ENCODE measurements at places on chromosomes 1 and 21.

- no peak for DNase-seq
These were observed 121.5 kb upstream of the SOD1 start for GRCh38 chr21:31537872-31538576.

DNA sequence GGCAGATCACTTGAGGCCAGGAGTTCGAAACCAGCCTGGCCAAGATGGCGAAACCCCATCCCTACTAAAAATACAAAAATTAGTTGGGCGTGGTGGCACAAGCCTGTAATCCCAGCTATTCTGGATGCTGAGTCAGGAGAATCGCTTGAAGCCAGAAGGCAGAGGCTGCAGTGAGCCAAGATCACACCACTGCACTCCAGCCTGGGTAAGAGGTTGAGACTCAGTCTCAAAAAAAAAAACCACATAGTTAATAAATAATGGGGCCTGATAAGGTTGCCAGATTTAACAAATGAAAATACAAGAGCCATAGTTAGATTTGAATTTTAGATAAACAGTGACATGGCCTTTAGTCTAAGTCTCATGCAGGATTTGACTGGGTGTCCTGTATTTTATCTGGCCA, 175.7 kb downstream of the ZZZ3 start:
- no peak for DNase-seq

DNA sequence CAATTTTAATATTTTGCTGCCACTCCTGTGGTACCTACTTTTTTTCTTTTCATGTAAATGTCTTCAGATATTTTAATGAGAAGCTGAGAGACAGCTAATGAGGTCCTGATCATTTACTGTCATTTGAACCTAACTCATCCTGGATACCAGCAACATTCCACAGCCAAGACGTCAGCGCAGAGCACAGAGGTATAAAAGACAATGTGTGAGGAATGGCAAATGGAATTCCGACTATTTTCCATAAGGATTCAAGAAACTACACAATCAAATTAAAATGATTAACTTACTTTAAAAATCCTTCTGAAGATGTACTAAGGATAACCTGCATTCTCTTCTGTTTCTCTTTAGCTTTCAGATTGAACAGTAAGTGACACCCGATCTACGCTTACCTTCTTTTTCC, 38.8 kb downstream of the HEATR1 start:
- no peak for DNase-seq

DNA sequence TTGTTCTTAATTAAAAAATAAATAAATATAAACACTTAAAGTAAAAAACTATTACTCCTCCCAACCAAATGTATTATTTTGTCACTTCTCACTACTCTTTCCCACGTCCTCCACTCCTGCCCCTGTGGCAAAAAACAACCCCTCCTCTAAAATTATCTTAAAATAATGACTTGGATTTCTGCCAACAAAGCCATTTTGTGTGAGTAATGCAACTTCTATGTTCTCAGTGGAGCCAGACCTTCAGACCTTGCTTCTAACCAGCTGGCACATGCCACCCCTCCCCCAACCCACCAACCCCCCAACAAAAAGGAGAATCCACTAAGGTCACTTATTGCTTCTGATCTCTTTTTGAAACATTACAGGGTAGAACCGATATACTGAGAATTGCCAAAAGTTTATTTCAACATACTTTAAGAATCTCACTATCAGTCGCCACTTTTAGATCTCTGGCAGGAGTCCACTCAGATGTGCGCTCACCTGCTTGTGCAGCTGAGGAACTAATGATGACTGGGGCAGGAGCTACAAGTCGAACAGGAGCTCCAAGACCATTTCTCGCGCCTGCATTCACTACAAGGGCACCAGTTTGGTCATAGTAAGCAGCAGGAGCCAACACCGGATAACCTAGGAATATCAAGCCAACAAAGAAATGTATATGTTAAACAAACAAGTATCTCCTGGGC, 58.3 kb upstream of the SDC3 start:
- DNase-seq: no peak

- DNase-seq: peak; percentile 41
These were observed 705 bp downstream of the AIDA start for GRCh38 chr1:222711319-222712252.

DNA sequence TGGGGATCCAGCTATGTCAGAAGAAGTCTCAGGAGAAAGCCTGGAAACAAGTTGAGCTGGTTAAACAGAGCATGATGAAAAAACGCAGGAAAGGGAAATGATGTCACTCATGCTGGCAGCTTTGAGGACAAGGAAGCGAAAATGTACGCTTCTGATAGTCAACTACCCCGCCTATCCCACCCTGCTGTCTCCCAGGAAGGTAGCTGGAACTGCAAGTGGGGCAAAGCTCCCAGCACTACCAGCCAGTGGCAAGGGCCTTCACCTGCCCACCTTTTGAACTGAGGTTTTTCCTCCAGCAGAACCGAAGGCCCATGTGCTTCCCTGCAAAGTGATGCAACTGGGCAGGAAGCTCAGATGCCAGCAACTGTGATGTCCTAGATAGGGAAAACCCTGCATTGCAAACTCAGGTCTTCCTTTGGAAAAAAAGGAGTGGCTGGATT, 6.3 kb upstream of the IL20 start:
- DNase-seq: no peak

- DNase-seq: no peak
These were observed 87.0 kb upstream of the MAGI3 start for GRCh38 chr1:113303267-113303666.

GRCh38 chr1:31734582-31735107, 29.5 kb downstream of the ADGRB2 start:
- no peak for DNase-seq

GRCh38 chr1:22754106-22754768, 43.6 kb downstream of the EPHB2 start:
- DNase-seq: no peak

- no peak for DNase-seq
These were observed 660.7 kb downstream of the PTPRU start for GRCh38 chr1:29896791-29897714.

GRCh38 chr1:8858888-8859706, 19.4 kb downstream of the ENO1 start:
- peak; percentile 50 for DNase-seq

- no peak for DNase-seq
These were observed 101.5 kb downstream of the C1orf94 start for GRCh38 chr1:34278211-34278610.
